AG04450 (cell line): ENCODE measurements at places on chromosomes 2 and 18. TPM values are rescaled to one million over a fixed set of nuclear protein-coding genes. Genes with fewer than 3 reads are reported as not detected.

The TBR1 gene
- not detected in 2 replicates for polyA plus RNA-seq

The ADD2 gene
- 0.12 TPM in 1 of 2 replicates, not detected in the other for polyA plus RNA-seq

The TWIST2 gene
- 15.6 and 15.7 TPM in 2 replicates for polyA plus RNA-seq

DNA sequence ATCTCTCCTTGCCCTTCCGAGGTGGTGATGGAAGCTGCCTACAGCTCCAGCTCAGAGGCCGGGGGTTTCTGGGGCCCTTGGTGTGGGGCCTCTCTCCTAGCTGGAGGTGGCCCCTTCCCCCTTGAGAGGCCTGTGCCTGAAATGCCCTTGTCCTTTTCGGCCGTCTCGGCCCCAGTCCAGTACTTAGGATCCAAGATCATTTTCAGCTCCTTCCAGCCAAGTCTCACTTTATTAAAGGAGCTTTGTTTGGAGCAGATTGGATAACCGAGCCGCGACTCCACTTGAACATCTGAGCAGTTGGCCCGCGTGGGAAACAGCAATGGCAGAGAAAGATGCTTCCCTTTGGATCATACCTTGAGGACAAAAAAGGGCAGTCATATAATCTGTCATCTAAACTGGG, 125.0 kb downstream of the NEDD4L start:
- DNase-seq, result no peak

DNA sequence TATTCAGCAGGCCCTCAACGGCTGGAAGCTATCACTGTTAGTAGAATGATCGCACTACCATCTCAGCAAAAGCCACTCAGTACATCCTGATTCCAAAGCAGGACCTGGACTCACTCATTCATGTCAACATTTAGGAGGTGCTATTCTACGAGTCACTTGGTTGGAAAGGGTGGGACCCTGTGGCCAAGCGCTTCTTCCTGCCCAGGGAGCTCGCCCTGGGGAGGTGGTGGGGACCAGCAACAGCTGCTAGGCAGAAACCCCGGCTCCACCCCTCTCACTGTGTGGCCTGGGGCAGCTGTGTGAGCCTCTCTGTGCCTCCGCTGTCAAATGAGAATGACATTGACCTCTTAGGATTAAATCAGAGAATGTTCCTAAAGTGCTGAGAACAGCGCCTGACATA, 231.4 kb downstream of the EIPR1 start:
- no peak for DNase-seq

DNA sequence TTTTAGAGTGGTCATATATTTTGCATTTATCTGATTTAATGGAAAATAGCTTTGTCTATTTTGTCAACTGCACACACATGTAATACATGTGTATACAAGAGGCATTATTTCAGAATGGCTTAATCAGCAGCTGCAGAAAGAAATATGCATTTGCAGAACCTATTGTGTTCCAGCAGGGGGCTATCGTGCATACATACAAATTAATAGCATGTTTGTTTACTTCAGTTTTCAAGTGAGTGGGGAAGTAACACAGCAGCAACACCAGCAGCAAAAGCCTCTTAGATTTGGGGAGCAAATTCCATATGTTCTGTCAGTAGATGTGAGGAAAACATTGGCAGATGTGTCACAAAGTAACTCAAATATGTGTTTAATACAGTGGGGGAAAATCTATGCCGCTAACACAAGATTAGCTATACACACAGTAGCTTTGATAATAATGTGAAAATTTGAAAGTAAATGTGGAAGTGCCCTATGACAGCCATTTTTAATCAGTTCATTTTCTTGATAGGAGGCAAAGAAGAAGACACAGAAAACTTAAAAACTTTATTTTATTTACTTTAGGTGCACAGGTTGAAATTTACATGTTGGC, 218.1 kb downstream of the WDR7 start:
- DNase-seq, result peak; percentile 41

DNA sequence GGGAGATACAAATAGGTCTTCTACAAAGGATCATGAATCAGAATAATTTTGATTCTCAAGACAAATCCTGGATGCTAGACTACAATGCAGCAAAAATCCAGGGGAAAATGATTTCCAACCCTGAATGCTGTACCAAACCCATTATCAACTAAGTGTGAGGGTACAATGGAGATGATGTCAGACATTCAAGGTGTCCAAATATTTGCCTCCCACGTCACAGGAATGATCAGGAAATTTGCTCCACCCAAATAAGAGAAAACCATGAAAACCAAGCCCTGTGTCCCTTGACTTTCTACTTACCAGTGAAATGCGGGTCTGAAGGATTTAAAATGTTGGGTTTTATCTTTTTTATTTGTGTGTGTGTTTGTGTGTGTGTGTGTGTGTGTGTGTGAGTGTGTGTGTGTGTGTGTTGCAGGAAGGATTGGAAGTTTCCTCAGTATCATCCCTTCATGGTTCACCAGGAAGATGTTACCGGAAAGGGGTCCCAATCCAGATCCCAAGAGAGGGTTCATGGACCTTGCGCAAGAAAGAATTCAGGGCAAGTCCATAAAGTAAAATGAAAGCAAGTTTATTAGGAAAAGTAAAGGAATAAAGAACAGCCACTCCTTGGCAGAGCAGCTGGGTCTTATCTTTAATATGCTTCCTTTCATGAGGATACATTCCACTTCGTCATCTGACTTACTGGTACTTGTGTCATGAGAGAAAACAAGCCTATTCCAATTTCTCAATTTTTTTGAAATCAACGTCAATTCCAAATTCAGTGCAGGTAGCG, 61.1 kb upstream of the ID2 start:
- no peak for DNase-seq

- DNase-seq, result no peak
These were observed 125.7 kb downstream of the PDE1A start for GRCh38 chr2:182301093-182301492.

- DNase-seq, result no peak
These were observed 140.6 kb downstream of the CCDC148 start for GRCh38 chr2:158315803-158316414.

DNA sequence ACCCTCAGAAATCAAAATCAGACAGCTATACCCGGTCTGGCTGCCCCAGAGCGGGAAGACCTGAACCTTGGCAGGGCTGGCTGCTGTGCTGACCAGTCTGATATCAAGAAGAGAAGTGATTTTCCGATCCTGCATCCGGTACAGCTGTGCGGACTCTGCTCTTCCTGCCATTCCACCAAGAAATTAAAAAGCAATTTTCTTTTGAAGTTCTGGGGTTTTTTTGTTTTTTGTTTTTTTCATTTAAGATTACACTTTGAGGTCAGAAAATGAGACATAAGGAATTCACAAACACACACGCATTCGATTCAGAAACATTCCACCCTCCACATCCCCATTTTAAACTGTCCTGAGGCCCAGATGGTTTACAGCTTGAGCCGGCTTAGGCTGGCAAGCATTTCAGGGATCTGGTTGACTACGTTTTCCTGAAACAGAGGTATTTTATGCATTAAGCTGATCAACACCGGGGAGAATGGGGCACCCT, 156.5 kb downstream of the COL6A3 start:
- DNase-seq, result no peak
